Activated naive CD4-positive, alpha-beta T cell treated with anti-CD3 and anti-CD28 coated beads for 36 hours (primary cell): ENCODE measurements at places on chromosomes 1 and 21. TPM values are rescaled to one million over a fixed set of nuclear protein-coding genes. Genes with fewer than 3 reads are reported as not detected.

Gene MIXL1
- not detected for total RNA-seq

Gene ITLN1
- total RNA-seq, result not detected

Gene SPRR3
- not detected for total RNA-seq

Gene ASPM
- total RNA-seq, result 27.6 TPM

Gene NCAM2
- not detected for total RNA-seq

Gene SLC35D1
- 10.5 TPM for total RNA-seq

Gene ERMAP
- 3.1 TPM for total RNA-seq

Gene CR1L
- not detected for total RNA-seq

Gene KRTAP19-1
- total RNA-seq, result not detected

Gene ARHGEF16
- 0.17 TPM for total RNA-seq

Gene LRRN2
- not detected for total RNA-seq

Gene TEX38
- not detected for total RNA-seq
